Lung (tissue), 17 donors: ENCODE measurements at places on chromosomes 3 and 15.
A peak's percentile ranks its signal among the peaks of the same experiment; 100 is the strongest.

DNA sequence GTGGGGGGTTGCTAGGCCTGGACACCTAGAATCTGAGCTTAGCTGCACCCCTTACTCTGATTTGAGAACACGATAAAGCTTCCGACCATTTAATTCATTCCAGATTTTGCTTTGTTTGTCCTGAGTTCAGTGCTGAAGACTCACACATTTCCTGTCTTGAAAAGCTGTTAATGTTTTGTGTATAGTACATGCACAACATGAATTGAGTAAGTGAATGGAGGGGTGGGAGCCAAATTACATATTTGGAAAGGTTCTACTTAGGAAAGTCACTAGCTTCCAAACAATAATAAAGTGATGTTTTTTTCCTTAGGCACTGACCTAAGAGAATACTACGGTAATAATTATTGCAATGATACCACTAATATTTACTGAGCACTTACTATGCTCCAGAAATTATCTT is 955.2 kb upstream of the NR2F2 start:
- no peak for DNase-seq

- peak; percentile 39 for DNase-seq
Observed at GRCh38 chr3:124063197-124063909, 71.4 kb upstream of the ROPN1 start.

- DNase-seq = no peak
Observed at GRCh38 chr15:52714968-52715367, 35.8 kb upstream of the ATOSA start.

DNA sequence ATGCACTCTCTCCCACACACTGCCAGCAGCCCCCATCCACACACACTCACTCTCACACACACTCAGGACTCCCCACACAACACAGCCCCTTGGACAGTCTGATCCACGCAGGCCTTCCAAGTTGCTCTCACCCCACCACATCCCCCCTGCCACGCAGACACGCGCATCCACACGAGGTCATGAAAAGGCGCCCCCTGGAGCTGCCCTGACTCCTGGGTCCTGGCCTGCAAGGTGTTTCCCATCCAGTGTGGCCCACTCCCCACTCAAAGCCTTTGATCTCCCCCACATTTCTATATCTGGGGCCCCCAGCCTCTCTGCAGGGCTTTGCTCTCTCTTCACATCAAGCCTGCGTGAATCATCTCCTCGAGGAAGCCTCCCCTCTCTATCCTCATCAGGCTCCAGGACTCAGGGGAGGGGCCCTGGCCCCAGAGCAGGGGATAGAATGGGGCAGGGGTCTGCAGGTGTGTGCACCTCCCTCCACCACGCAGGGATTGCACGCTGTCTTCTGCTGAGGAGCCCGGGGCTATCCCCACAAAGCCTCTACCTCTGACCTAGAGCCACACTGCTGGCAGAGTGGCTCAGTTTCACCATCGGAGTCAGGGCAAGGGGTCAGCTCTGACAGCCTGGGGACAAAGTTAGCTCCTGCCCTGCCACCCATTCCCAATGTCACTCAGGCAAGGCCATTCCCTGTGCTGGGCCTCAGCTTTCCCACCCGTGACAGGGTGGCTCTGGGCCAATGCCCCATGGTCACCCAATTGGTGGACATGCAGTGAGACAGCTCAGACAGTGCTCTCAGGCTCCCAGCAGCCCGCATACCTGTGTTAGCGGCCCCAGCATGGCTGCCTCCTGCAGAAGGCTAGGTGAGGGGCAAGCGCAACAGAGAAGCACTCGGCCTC is 6.4 kb downstream of the MYL3 start:
- DNase-seq = no peak

- no peak for DNase-seq
Observed at GRCh38 chr3:153097213-153097612, 64.8 kb upstream of the RAP2B start.

DNA sequence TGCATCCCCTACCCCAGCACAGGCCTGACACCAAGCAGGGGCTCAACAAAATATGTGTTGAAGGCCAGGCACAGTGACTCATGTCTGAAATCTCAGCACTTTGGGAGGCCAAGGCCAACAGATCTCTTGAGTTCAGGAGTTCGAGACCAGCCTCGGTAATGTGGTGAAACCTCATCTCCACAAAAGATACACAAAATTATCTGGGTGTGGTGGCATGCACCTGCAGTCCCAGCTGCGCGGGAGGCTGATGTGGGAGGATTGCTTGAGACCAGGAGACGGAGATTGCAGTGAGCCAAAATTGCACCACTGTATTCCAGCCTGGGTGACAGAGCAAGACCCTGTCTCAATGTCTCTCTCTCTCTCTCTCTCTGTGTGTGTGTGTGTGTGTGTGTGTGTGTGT is 30.7 kb upstream of the CYP11A1 start:
- DNase-seq = no peak

DNA sequence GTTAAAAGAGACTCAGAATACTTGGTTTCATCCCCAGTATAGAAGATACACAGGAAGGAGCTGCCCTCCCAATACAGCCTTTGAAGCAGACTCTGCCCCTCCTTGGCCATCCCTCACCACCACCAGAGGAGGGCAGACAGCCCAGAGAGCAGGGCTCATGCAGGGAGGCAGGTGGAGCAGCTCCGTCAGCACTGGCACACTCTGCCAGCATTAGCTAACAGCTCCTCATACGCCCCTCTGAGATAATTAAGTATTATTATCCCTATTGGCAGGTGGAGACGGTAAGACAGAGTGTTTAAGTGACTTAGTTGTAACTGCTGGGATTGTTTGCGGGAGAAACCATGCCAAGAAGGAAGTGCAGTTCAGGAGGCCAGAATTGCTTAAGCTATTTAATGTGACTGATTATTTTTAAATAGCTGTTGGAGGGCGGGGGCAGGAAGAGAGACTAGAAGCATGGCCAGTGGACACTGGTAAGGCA is 434.0 kb downstream of the EPHB1 start:
- DNase-seq = peak; percentile 61

- DNase-seq = no peak
Observed at GRCh38 chr3:71149959-71150954, 433.3 kb downstream of the FOXP1 start.

- peak; percentile 82 for DNase-seq
Observed at GRCh38 chr3:168248383-168249204, 152.9 kb upstream of the GOLIM4 start.

DNA sequence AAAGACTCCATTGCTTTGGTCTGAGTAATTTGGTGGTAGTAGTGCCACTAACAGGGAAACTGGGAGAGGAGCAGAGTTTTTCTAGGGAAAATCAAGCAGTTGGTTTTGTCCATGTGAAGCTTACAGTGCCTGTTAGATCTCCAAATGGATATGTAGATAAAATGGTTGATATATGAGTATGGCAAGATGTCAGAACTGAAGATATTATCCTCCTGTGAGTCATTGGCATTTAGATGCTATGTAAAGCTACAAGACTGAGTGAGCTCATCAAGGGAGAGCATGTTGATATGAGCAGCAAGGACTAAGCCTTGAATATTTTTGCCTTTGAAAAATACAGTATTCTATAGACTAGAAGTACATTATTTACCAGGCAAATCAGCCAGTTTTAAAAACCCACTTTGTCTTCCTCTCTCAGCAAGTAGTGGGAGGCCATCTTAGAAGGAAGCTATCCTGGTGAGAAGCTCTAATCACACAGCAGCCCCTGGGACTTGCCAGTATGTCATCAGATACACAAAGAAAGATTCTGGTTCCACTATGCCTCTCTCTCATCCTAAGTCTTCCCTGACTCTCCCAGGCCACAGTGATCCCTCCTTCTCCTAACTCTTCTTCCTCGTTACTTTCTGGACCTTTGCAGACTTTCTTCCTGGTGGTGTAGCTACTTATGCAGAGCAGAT is 77.4 kb upstream of the ANKRD28 start:
- DNase-seq = no peak

DNA sequence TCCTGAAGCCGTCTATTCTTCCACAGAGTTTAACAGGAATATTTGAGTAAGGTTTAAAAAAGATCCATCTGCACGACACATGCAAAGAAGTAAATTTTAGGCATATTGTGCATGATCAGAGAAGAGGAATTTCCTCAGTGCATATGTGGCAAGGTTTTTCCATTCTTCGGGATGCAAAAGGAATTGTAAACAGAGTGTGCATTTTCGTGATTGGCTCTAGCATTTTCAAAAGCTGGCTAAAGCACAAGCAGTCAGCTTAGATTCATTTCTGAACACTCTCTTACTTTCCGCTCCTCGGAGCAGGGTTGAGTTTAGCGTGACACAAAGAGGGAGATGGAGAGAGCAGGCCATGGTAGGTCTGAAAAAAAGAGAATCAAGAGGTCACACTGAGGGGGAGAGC is 128.2 kb downstream of the ADAMTS9 start:
- peak; percentile 97 for DNase-seq

DNA sequence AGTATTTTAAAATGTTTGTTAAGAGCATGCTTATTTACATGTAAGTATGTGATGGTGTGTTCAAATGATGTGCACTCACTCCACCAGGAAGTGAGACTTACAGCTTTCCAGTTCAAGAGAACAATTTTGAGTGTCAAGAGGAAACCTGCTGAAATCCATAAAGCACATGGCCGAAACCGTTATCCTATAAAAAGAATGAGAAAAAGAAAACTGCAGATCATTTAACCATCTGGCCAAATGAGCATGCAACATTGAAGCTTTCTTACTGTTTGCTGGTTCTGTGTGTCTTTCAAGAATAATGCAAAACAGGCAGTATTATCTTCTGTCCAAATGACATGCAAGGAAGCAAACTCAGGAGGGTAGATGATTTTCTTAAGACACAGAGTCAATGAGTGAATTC is 26.3 kb downstream of the GABRR3 start:
- DNase-seq = peak; percentile 49

DNA sequence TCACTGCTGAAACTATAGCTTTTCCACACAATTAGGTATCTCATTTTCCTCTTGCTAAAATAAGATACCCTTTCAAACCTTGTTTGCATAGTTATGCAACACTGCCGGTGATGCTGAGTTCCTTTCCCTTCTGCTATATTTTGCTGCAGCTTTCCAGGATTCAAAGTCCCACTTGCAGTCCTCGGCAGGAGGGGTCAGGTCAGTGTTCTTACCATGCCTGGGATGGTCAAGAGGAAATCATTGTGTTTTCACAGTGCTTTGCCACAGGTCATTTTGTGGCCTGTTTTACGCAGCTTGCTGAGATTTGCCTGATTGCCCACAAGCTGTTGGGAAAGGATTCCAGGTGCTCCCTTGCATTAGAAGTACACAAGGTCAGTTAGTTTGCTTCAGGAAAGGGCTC is 156.9 kb downstream of the B3GALNT1 start:
- DNase-seq = no peak

GRCh38 chr3:186653080-186653707 is 12.6 kb upstream of the HRG start:
- no peak for DNase-seq

DNA sequence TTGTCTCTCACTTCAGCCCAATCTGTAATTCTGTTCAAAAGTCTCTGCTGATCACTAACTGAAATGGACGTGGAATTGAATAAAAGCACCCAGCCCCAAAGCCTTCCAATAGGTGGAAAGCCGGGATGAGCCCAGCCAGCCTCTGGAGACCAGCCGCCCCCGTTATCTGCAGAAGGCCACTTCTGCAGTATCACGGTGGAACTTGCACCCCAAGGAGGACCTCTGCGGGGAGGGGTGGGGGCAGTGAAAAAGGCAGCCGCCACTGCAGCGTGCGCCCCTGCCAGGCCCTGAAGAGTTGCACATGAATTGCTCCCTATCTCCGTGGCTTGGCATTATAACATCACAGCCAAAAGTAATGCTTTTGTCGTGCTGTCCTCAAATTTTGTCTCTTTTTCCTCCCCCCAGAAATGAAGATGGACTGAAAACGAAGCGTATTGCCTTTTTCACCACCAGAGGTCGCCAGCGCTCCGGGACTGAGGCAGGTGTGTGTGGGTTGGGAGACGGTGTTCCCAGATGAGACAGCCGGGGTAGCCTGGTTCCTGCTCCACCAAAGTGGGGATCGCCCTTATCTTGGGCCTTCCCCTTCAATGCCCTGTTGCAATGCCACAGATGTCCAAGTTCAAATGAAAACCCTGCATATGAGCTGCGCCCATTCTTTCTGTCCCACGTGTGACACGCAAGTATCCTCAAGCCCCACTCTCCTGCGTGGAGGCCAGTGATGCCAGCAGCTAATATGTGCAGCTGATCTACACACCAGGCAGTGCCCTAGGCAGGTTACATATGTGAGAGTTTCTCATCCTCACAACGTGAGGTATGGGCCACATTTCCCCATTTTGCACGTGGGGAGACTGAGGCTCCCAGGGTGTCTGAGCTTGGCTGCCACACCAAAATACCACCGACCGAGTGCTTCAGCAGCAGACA is 96.0 kb downstream of the LRRK1 start:
- DNase-seq = peak; percentile 80

DNA sequence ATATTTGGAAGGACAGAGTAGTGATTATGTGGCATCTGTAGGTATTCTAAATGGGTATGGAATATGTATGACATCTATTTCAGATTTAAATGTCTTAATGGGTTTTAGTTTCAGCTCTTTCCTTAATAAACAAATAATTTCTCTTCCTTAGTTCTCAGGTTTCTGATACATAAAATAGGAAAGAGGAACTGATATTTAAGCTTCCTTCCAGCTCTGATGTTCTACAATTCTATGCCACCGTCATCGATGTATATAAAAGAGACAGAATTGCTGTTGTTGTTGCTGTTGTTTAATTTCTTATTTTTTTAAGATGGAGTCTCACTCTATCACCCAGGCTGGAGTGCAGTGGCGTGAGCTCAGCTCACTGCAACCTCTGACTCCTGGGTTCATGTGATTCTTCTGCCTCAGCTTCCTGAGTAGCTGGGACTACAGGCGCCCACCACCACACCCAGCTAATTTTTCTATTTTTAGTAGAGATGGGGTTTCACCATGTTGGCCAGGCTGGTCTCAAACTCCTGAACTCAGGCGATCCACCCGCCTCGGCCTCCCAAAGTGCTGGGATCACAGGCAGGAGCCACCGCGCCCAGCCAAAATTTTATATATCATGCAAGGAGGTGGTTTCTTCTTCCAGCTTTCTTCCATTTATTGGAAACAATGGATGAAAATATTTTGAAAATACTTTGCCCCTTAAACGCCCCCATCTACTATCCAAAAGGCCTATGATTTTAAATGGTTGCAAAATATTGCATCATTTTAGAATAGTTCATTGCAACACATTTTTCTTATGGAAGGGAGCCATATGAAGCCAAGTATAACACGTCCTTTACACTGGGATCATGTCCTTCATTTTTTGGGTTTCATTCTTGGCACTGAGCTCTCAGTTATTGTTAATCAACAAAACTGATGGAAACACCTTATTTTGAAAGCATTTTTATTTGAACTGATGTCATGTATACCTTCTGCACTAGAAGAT is 13.9 kb upstream of the C15orf61 start:
- DNase-seq = no peak
